Stomach (tissue), 19 donors: ENCODE measurements at places on chromosomes 2 and 18. TPM values are rescaled to one million over a fixed set of nuclear protein-coding genes. Genes with fewer than 3 reads are reported as not detected.

SYT4 gene
- 11.0 TPM for total RNA-seq

SLC4A5 gene
- 2.5 TPM for total RNA-seq

- no peak for DNase-seq
Measured at GRCh38 chr18:58207520-58208152, 163.6 kb downstream of the NEDD4L start.

DNA sequence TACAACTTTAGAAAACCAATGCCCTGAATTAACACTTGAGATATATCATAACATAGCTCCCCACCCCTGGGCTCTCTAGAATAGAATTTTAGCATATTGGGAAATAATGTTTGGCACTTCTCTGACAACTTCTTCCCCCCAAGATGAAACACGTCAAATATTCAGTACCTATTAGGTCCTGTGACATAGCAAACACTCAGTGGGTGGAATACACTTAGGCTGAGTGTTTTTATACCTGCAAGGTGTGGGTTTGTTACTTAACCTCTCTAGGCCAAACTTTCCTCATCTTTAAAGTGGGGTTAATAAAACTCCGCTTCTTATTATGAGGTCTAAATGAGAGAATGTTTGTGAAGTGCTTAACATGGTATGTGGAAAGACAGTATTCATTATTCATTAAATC lies 56.1 kb downstream of the LAMA3 start:
- no peak for DNase-seq

ASB18 gene
- not detected for total RNA-seq

SCYGR4 gene
- total RNA-seq = not detected
